Activated naive CD4-positive, alpha-beta T cell treated with anti-CD3 and anti-CD28 coated beads, Interleukin-2, amount 50 U/mL, for 72 hours (primary cell): ENCODE measurements at places on chromosomes 3 and 15.

GRCh38 chr15:78878356-78878755 lies 5.7 kb downstream of the MORF4L1 start:
- no peak for DNase-seq

GRCh38 chr15:64665179-64665578 lies 110.2 kb downstream of the RBPMS2 start:
- no peak for DNase-seq

GRCh38 chr15:99482993-99483392 lies 82.8 kb upstream of the MEF2A start:
- DNase-seq, result no peak

GRCh38 chr15:66885281-66885915 lies 180.0 kb upstream of the SMAD3 start:
- DNase-seq, result no peak

GRCh38 chr3:178063461-178063860 lies 472.8 kb upstream of the KCNMB2 start:
- DNase-seq, result no peak

DNA sequence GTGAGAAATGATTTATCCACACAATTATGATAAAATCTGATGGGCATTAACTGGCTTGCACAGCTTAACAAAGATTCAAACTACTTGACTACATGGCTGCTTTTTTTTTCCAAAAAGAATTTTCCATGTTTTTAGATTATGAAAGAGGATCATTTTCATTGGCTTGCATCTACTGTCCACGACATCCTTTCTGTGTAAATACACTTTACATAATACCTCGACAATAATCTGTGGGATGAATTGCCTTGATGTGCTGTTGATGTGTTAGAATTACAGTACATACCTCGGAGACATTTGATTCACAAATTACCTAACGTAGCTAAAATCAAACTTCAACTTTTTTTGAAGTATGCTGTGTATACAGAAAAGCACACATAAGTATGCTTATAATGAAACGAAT lies 104.4 kb downstream of the PPP2R3A start:
- no peak for DNase-seq

DNA sequence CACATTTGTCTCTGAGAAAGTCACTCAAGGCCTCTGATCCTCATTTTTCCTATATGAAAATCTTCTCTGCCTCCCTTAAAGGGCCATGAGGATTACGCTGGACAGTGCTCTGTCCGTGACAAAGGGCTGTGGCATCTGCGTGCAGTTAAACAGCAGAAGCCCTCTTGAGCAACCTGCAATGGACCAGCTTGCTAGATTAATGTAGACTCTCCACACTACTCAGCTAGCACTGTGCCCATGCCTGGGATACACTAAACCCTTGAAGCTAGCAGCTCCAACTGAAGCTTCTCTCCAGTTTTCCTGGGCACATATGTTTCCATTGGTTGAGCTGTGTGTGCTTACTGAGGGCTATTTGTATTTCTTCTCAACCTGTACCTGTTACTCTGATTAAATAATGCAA lies 303.8 kb downstream of the RPLP1 start:
- DNase-seq, result no peak

DNA sequence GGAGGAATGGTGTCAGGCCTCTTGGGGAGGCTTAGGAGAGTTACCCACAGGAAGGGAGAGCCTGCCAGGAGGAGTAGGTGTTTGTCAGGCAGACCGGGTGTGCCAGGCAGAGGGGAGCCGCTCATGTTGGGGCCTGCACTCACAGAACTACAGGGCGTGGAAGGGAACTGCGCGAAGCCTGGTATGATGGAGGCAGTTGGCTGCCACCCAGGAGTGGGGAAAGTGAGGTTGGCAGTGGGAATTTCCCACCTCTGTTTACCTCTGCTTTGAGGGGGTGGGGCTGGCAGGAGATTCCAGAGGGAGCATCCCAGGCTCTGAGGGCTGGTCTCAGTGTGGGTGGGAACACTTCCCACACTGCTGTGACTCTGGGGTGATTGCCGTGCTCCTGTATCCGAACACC lies 99.9 kb downstream of the SLCO3A1 start:
- DNase-seq, result no peak

DNA sequence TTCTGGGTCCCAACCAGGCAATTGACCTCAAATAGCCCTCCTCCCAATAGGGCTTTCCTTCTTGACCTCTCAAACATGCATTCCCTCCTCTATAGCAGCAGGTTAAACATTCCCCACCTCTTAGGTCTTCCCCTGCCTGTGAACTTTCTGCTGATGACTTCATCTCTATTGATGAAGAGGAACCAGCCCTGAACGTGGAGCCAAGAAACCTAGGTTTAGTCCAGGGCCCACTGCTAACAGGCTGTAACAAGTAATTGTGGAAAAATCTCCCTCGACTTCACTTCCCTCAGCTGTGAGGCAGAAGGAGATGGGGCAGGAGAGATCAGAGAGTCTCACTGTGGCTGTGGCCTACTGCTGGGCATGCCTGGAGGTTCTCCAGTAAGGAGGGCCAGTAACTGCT lies 24.7 kb downstream of the ILDR1 start:
- DNase-seq, result no peak

GRCh38 chr3:190197346-190197763 lies 76.7 kb upstream of the P3H2 start:
- DNase-seq, result no peak

GRCh38 chr3:62228467-62228866 lies 144.9 kb downstream of the FEZF2 start:
- DNase-seq, result no peak

GRCh38 chr15:32659340-32660155 lies 18.0 kb downstream of the SCG5 start:
- DNase-seq, result no peak

DNA sequence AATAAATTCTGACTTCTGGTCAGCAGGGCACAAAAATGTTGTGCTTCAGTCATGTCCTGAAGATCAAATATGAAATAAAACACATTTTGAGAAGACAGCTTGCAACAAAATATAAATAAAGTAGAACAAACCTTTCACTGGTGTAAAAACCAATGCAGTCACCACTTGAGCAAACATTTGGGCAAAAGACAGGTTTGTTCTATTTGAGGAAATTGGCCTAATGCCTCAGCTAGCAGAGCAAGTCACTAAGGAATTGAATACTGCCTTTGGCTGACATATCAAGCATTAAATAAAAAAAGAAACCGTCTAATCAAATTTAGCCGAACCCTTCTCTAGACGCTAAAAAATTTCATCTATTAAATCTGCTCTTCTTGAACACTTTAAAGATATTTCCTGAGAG lies 475.4 kb upstream of the CNTN3 start:
- DNase-seq, result no peak

- no peak for DNase-seq
Observed at GRCh38 chr15:64761156-64761555, 14.2 kb downstream of the RBPMS2 start.

GRCh38 chr15:101180620-101181307 lies 71.1 kb downstream of the CHSY1 start:
- no peak for DNase-seq

GRCh38 chr3:151468284-151468917 lies 7.5 kb upstream of the IGSF10 start:
- peak; percentile 47 for DNase-seq

GRCh38 chr15:78076231-78077052 lies 1.1 kb downstream of the TBC1D2B start:
- DNase-seq, result no peak

GRCh38 chr15:68383161-68384074 lies 48.5 kb downstream of the ITGA11 start:
- peak; percentile 59 for DNase-seq

DNA sequence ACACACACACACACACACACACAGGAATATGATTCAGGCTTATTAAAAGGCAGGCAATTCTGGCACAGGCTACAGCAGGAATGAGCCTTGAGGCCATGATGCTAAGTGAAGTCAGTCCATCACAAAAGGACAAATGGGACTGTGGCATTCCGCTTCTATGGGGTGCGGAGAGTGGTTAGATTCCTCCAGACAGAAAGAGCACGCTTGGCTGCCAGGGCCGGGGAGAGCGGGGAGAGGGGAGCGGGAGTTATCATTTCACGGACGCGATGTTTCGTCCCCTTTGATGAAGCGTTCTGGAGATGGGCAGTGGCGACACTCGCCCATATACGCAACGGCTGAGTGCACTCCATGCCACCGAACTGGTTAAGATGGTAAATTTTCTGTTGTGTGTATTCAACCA lies 58.5 kb upstream of the FAM174B start:
- no peak for DNase-seq

DNA sequence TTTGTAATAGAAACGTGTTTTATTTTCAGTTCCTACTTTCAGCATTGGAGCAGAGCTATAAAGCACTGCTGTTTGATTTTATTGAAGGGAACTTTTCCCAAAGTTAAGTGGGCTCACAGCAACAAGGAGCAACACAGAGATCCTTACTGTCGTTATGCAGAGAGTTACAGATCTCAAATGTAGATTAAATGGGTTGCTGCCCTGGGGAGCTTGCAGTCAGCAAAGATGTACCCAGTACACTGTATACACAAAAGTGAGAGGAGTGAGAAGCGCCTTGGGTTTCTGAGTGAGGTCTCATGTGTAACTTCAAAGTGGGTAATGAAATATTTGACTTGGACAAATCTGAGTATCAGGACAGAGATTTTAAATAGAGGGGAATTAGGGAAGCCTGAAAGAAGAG lies 47.7 kb downstream of the MED12L start:
- DNase-seq, result no peak

DNA sequence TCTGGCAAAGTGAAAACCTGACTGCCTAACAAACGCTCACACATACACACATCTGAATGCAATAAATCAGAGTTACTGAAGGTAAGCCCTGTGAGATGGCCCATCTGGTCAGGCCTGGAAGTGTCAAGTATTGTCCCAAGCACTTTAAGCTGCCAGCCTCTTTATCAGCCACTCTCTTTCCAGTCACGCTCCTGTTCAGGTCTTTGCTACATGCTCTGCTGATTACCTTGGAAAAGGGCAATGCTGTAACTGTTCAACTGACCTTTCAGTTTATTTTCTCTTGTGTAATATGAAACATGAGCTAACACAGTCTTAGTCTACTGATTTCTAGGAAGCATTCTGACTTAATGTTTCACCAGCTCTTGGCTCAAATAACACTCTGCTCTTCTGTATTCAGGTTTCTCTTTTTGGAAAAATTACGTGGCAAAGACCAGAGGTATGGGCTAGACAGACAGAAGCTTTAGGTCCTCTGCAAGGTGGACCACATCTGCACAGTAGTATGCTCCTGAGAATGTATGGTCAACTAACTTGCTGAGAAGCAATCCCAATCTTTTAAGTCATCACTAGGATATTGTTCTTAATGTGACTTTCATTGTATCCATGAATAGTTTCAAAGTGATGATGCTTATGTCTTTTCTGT lies 44.5 kb downstream of the GBE1 start:
- DNase-seq, result no peak

DNA sequence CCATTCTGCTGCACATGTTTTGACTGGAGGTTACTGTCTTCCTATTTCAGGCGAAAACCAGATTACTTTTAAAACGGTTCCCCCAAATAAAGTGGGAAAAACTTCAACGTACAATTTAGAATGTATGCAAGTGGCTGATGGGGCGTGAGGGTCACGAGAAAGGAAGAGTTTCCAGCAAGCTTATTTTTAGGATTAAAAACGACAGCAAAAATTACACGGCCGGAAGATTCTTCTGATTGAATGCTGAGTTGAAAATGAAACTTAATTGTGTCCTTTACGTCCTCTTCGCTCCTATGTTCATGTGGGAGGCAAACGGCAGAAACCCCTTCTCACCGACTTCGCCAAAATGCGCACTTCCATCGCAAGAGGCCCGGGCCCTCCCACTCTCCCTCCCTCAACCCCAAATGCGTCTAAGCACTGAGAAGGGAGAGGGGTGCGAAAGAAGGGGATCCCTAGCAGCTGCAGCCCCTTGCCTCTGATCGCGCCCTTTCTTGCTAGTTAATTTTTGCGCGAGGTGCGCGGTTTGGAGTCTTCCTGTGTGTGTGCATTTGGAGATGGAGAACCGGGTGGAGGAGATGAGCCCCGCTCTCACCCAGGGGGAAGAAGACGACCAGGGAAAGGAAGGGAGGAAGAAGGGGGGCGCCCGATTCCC lies 656 bp downstream of the CD47 start:
- DNase-seq, result peak; percentile 52

DNA sequence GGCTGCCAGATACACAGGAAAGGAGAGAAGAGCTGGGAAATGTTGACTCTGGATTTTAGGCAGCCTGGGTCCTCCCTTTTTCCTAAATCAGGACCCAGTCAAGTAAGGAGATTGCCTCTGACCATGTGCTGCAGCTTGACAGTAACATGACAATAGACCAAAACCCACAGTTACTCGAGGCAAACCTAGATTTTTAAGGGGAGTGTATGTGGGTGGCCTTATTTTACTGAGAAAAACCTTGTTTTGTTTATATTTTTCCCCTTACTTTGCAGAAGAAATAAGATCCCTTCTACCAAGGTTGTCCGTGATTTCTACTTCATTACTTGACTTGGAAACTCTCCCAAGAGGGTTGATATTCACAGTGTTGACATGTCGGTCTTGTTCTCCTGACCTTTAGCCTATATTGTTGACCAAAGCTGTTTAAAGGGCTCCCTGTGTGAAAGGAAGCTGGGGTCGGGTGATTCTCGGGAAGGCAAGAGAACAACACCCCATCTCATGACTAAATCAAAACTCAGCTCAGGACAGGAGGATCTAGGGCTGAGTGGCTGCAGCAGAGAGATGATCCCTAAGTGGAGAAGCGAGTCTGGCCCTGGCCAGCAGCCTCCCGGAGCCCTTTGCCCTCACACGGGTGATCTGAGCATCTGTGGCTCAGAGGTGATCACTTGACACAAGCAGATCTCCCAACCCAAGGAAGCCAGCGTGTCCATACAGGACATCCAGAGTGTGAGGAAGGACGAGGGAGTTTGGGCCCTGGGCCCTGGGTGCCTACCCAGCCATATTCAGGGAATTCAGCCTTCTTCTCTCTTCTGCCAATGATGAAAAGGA lies 31.0 kb upstream of the SLCO2A1 start:
- no peak for DNase-seq

- DNase-seq, result no peak
Observed at GRCh38 chr3:105758451-105758850, 110.4 kb downstream of the CBLB start.

- no peak for DNase-seq
Observed at GRCh38 chr15:84797212-84797611, 19.9 kb upstream of the ALPK3 start.

- no peak for DNase-seq
Observed at GRCh38 chr3:181741417-181741816, 29.7 kb downstream of the SOX2 start.

DNA sequence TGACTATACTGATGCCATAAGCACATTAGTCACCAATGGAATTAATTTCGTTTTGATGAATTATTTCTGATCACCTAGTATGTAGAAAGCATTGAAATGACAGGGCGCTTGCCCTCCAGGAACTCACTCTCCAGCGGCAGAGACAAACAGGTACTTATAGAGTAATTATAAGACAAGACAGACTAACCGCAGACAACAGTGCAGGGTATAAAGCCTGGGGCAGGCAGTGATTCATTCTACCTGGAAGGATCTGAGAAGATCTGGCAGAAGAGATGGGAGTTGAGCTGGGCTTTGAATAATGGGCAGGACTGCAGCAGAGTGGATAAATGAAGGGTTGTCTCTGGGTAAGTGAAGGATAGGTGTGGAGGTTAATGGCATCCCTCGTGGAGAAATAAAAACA lies 331.8 kb downstream of the FGF12 start:
- DNase-seq, result no peak

- no peak for DNase-seq
Observed at GRCh38 chr15:89187986-89188514, 33.3 kb downstream of the RLBP1 start.
